Osteoblast (primary cell): ENCODE measurements at places on chromosomes 1 and 21.

DNA sequence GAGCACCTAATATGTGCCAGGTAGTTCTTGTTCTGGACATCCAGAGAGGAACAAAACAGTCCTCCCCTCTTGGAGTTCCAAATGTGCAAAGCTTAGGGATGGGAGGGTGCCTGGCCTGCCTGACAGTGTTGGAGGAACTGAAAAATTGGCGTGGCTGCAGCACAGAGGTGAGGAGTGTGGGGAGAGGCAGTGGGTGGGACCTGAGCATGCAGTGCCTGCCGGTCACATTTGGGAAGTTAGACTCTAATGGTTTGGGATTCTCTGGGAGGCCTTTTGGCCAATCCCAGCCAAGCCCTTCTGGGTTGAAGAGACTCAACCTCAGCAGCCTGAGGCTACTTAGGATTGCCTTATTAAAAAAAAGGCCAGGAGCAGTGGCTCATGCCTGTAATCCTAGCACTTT, 2.3 kb upstream of the TCEA3 start:
- H3K4me1 ChIP-seq: peaks cover 20% of the 10 kb centered on the region
- DNase-seq: no peak
- H3K4me3 ChIP-seq: no peak overlapping the region
- peaks cover 4% of the 10 kb centered on the region for H3K36me3 ChIP-seq

DNA sequence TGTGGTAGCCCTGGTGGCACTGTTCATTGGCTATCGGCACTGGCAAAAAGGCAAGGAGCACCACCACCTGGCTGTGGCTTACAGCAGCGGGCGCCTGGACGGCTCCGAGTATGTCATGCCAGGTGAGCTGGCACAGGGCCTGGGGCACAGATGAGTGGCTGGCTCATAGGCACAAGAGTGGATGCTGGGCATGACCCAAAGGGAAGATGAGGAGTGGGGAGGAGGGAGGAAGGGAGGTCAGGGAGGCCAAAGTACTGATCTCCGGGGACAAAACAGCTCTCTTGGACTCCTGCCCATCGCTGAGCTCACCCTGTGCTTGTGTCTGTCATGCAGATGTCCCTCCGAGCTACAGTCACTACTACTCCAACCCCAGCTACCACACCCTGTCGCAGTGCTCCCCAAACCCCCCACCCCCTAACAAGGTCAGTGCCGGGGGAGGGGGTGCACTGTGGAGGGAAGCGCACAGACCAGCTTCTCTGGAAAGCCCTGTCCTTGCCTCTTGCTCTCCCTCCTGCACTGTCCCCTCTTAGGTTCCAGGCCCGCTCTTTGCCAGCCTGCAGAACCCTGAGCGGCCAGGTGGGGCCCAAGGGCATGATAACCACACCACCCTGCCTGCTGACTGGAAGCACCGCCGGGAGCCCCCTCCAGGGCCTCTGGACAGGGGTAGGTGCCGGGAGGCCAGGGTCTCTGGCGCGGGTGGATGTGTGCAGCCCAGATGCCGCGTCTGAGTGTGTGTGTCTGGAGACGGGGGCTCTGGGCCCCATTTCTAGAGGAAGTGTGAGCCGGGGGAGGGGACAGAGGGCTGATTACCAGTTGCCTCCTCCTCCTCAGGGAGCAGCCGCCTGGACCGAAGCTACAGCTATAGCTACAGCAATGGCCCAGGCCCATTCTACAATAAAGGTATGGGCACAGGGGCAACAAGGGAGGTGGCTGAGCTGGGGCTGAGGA, 7.3 kb upstream of the LRRC71 start:
- no peak overlapping the region for H3K4me3 ChIP-seq
- H3K27me3 ChIP-seq: no peaks in the 10 kb centered on the region
- H3K36me3 ChIP-seq: peaks cover 71% of the 10 kb centered on the region
- no peak overlapping the region for H3K27ac ChIP-seq

- H3K36me3 ChIP-seq: no peaks in the 10 kb centered on the region
- H3K4me1 ChIP-seq: peaks cover 19% of the 10 kb centered on the region
- no peak overlapping the region for H3K4me3 ChIP-seq
- no peak overlapping the region for H3K27ac ChIP-seq
- DNase-seq: no peak
- H3K27me3 ChIP-seq: no peaks in the 10 kb centered on the region
Observed at GRCh38 chr1:91793189-91793588, 92.8 kb downstream of the TGFBR3 start.

GRCh38 chr1:94124538-94124937, 3.6 kb upstream of the ABCA4 start:
- no peak for DNase-seq
- H3K4me3 ChIP-seq: no peak overlapping the region
- H3K27ac ChIP-seq: no peak overlapping the region
- H3K4me1 ChIP-seq: peaks cover 12% of the 10 kb centered on the region

DNA sequence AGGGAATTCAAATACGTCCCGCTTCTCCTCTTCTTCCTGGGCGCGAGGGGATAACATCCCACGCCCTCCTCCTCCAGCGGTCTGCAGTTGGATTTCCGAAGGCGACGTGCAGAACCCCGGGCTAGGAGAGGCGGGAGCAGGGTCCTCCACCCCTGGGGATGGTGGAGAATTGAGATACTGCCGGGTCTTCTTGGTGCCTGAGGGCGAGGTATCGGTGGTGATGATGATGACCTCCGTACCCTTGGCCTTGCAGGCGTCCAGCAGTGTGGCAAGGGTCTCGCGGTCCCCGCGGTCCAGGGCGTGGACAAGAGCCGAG, 3.2 kb upstream of the LIX1L start:
- H3K4me1 ChIP-seq: peaks cover 58% of the 10 kb centered on the region
- H3K27ac ChIP-seq: peak overlapping the region; percentile 4
- H3K27me3 ChIP-seq: no peaks in the 10 kb centered on the region
- DNase-seq: peak; percentile 30
- H3K36me3 ChIP-seq: no peaks in the 10 kb centered on the region

DNA sequence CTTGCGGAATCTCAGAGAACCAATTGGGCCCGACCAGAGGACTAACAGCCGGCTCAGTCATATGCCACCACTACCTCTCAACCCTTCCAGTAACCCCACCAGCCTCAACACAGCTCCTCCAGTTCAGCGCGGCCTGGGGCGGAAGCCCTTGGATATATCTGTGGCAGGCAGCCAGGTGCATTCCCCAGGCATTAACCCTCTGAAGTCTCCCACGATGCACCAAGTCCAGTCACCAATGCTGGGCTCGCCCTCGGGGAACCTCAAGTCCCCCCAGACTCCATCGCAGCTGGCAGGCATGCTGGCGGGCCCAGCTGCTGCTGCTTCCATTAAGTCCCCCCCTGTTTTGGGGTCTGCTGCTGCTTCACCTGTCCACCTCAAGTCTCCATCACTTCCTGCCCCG, 49.8 kb downstream of the ACP6 start:
- no peak overlapping the region for H3K4me3 ChIP-seq
- no peak overlapping the region for H3K27ac ChIP-seq
- H3K4me1 ChIP-seq: no peaks in the 10 kb centered on the region
